ENCODE measurements at places on chromosomes 1 and 21.

DNA sequence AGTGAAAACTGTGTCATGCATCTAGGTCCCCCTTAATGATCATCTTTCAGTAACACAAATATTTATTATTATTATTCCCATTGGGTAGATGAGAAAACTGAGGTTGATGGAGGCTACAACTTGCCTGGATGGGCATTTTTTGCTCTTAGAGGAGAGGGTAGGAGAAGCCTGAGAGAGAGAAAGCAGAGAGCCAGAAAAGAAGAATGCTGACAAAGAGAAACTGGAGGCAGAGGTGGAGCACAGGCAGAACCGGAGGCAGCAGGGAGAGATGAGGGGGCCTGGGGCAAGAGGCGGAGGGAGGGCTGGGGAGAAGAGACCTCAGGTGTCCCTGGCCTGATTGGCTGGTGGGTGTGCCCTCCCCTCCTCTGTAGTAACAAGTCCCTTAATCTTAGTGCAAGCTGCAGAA, 4.1 kb downstream of the BLACAT1 start:
- no peak for DNase-seq

GRCh38 chr1:119682141-119682540, 29.6 kb upstream of the PHGDH start:
- no peak for DNase-seq

DNA sequence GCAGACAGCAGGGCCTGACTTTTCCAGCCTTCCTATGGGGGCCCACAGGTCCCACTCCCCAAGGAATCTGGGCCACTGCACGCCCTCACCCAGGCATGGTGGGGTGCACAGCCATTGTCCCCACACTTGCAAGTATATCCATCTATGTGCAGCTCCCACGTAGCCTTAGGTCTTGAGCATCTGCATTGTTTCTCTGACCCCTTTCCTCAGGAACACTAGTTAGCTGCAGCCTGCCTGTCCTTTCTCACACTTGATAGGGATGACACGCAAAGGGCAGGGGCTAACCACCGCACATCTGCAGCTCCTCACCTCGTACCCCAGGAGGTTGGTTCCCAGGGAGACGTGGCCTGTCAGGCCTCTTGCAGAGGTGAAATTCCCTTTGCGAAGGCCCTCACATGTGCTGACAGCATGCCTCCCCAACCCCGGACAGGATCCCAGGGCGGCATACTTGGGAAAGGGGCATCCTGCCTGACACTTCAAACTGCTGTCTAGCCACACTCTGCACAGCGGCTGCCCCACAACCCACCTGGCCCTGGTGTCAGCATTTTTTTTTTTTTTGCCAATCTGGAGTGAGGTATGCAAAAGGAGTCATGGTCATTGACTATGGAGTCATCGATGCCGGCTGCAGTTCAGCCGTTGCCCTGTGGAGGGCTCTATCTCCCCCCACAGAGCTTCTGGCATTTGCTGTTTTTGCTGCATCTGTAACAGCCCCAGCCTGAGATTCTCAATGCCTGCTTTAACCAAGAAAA, 5.0 kb downstream of the JMJD4 start:
- no peak for DNase-seq

DNA sequence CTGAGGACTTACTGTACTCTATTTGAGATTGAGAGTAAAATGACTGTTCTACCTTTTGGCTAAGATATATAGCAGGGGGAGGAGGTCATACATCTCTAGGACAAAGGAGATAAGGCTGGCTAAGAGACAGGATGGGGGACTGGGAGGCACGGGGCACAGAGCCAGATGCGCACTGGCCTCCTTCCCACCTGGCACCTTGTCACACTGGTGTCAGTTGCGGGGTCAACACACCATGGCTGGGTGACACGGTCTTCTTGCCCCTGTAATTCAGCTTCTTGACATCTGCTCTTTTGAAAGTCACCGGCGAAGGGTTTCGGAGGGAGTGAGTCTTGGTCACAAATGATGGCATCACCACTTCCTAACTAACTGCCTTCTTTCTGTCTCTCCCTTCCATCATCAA, 177.3 kb downstream of the ZSCAN20 start:
- DNase-seq: no peak

DNA sequence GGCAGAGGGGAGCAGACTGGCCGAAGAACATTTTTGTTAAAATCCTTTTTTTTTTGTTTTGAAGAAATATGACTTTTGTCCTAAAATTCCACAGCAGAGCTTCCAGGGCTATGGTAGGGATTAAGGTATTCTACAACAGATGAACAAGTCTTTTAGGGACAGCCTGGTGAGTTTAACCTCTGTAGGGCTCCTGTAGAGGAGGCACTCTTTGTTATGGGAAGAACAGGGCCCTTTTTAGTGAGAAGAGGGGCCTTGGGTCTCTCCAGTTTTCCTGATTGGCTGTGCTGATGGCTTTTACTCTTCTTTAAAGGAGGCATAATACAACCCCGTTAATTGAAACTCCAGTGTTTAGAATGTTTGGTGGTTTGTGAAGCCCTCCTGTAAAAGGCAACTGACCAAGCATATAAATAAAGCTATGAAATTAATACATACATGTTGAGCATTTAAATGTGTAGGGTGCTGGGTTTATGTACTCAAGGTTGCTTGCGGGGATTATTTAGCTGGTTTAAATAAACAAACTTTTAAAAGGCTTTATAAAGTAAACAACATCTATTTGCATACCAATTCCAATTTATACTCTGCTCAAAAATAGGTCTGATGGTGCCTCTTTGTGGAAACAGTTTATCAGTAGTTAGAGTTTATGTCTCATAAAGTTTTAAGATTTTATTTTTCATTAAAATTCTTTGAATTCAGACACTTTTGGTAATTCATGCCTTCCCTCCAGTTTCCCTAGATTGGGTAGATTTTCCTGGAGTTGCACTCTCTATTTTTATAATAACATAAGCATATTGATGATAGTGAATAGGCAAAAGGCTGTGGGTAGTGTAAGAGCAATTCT, 46.5 kb downstream of the PBX1 start:
- no peak for DNase-seq

All from stimulated activated CD8-positive, alpha-beta memory T cell treated with anti-CD3 and anti-CD28 coated beads, Interleukin-4, amount 100 ng/mL, for 1 hour (primary cell).